Uterus (tissue), 4 donors: ENCODE measurements at places on chromosomes 2 and 18. TPM values are rescaled to one million over a fixed set of nuclear protein-coding genes. Genes with fewer than 3 reads are reported as not detected.

DNA sequence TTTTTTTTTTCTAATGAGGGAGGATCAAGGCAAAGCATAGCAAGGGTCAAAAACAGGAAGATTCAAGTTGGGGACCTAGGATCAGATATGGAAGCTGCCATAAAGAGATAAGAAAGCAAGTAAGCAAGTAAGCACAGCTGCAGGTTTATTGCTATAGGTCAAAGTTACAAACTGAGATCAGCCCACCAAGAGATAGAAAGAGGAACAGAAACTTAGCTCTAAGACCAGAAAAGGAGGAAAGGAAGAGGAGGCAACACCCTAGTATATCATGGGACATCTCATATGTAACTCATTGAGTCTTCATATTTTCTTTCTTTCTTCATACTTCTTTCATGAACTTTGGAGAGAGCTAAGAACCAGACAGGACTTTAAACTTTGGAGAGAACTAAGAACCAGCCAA lies 295.9 kb upstream of the CRIM1 start:
- H3K4me3 ChIP-seq = no peak overlapping the region
- no peaks in the 10 kb centered on the region for H3K36me3 ChIP-seq
- no peak overlapping the region for H3K27ac ChIP-seq

GRCh38 chr2:204840504-204840903 lies 295.2 kb downstream of the PARD3B start:
- H3K36me3 ChIP-seq = no peaks in the 10 kb centered on the region
- H3K27ac ChIP-seq = no peak overlapping the region
- DNase-seq = no peak
- no peaks in the 10 kb centered on the region for H3K27me3 ChIP-seq
- peaks cover 5% of the 10 kb centered on the region for H3K4me1 ChIP-seq
- H3K4me3 ChIP-seq = no peak overlapping the region

- peak; percentile 52 for DNase-seq
- H3K4me1 ChIP-seq = peaks cover 10% of the 10 kb centered on the region
- no peaks in the 10 kb centered on the region for H3K27me3 ChIP-seq
- H3K36me3 ChIP-seq = no peaks in the 10 kb centered on the region
- peak overlapping the region; percentile 88 for H3K27ac ChIP-seq
Observed at GRCh38 chr2:127637725-127638252, 8.2 kb upstream of the GPR17 start.

GRCh38 chr2:215854008-215854407 lies 159.3 kb downstream of the MREG start:
- H3K4me3 ChIP-seq = no peak overlapping the region
- no peak for DNase-seq
- H3K27ac ChIP-seq = no peak overlapping the region

DNA sequence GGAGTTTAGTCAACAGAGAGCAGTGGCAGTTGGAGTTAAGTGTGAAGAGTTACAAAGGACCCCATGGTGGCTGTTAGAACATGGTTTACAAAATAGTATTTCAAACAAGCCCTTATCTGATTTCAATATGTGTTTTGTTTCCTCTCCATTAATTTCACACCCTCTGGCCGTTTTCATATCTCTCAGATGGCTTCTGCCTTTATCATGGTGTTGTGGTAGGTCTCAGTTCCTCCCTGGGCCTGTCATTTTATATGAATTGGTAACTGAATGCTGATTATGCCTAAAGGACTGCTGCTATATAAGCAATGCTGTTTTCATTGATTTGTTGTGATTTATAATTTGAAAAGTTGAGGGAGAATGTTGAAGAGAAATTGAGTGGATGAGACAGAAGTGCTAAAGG lies 686.7 kb downstream of the NYAP2 start:
- H3K4me3 ChIP-seq = no peak overlapping the region
- H3K4me1 ChIP-seq = no peaks in the 10 kb centered on the region
- H3K27ac ChIP-seq = no peak overlapping the region
- H3K27me3 ChIP-seq = no peaks in the 10 kb centered on the region
- DNase-seq = no peak

- no peaks in the 10 kb centered on the region for H3K4me1 ChIP-seq
- DNase-seq = no peak
- no peak overlapping the region for H3K4me3 ChIP-seq
- H3K27me3 ChIP-seq = no peaks in the 10 kb centered on the region
- H3K36me3 ChIP-seq = no peaks in the 10 kb centered on the region
Observed at GRCh38 chr2:15242936-15243461, 318.1 kb downstream of the NBAS start.

- no peak overlapping the region for H3K4me3 ChIP-seq
- H3K27me3 ChIP-seq = no peaks in the 10 kb centered on the region
- no peak for DNase-seq
- peak overlapping the region; percentile 2 for H3K27ac ChIP-seq
Observed at GRCh38 chr18:55489034-55489986, 98.7 kb downstream of the TCF4 start.

GRCh38 chr2:36480028-36480427 lies 117.9 kb downstream of the FEZ2 start:
- no peak for DNase-seq
- H3K27me3 ChIP-seq = no peaks in the 10 kb centered on the region
- H3K27ac ChIP-seq = no peak overlapping the region
- H3K4me3 ChIP-seq = no peak overlapping the region
- H3K4me1 ChIP-seq = peaks cover 5% of the 10 kb centered on the region

DNA sequence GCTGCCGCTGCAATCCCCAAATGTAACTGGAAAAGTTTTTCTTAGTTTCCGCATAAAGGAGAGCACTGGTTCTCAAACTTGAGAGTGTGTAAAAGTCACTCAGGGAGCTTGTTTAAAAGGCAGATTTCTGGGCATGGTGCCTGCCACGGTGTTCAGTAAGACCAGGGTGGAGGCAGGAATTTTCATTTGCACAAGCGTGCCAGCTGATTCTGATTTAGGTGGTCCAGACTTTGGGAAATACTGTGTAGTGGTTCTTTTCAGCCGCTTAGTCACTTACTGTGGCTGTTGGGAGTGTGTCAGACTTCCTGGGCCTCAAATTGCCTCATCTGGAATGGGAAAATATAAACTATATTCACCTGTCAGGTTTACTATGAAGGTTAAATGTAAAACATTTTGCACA lies 788 bp downstream of the ARMC9 start:
- peak overlapping the region; percentile 73 for H3K4me3 ChIP-seq
- H3K4me1 ChIP-seq = peaks cover 4% of the 10 kb centered on the region
- no peaks in the 10 kb centered on the region for H3K27me3 ChIP-seq
- H3K36me3 ChIP-seq = no peaks in the 10 kb centered on the region
- DNase-seq = no peak
- peak overlapping the region; percentile 76 for H3K27ac ChIP-seq

DNA sequence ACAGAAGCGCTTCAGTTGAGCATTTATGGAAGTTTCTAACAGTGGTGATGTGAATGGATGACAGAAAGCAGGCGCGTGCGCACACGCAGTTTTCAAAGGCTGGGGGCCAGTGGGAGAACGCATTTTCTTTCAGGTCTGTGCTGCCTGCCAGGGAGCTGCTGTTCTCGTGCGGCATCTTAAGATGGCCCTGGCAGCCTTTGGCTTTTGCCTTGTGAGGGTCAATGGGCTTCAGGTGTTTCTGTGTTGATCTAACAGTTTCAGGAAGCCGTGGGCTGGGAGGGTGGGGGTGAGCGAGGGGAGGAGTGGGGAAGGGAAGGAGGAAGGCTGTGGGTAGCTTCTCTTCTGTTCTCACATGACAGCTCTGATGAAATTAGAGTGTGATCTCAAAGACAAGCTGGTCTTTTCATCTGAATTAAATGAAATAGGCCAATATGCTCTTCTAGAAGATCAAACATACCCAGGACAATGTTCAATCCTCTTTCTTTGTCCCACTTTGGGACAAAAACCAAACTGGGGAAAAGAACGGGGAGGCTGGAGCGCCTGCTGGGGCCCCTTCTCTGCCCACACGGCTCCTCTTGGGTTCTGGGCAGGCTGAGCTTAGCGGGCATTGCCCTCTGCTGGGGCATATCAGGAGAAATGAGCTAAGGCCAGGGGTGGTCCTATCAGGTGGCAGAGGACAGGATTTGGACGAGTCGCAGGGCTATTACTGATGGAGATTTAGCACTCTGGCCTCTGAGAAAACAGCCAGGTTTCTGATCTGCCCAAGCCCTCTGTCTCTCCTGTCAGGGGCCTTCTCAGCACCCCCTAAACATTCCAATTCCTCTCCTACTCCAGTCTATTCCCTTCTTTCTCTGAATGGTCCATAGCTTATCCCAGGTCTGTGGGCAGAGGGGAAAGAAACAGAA lies 126.2 kb upstream of the LGALSL start:
- H3K4me3 ChIP-seq = no peak overlapping the region
- H3K4me1 ChIP-seq = no peaks in the 10 kb centered on the region
- no peaks in the 10 kb centered on the region for H3K27me3 ChIP-seq
- H3K27ac ChIP-seq = peak overlapping the region; percentile 76
- no peaks in the 10 kb centered on the region for H3K36me3 ChIP-seq

DNA sequence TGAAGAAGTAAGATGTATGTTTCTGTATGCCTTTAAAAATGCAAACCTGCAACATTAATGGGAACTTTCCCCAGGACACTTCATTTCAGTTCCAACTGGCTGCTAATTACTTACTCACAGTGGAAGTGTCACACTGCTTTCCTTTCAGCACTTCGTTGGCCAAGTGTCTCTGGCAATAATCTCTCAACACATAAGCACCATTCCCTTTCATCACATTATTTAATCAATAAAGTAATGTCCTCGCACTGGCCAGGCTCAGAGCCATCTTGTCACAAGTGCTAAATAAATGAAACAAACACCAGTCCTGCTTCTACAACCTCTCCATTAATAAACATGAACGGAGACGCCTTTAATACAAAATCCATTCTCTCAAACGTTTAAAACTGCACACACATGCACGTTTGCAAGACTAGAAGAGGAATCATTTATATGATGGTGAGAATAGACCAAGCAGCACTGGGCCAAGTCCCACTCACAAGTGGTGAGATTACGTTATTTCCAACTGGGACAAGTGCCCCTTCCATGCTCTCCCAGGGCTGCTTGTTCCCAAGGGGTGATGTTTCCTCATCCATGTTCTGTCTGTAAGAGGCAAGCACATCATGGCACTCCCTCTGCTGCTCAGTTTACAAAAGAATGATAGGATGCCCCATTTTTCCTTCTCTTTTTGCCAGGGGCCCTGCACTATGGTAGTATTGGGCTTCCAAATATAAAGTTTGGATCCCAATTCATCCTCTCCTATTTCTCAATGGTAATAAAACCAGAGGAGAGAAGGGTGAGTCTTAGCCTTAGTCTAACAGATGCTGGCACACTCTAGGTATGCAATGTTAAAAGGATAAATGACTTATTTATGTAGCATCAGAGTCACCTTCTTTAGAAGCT lies 56.8 kb upstream of the ETAA1 start:
- H3K27ac ChIP-seq = no peak overlapping the region
- H3K27me3 ChIP-seq = no peaks in the 10 kb centered on the region
- no peak overlapping the region for H3K4me3 ChIP-seq
- no peak for DNase-seq
- no peaks in the 10 kb centered on the region for H3K36me3 ChIP-seq
- no peaks in the 10 kb centered on the region for H3K4me1 ChIP-seq

DNA sequence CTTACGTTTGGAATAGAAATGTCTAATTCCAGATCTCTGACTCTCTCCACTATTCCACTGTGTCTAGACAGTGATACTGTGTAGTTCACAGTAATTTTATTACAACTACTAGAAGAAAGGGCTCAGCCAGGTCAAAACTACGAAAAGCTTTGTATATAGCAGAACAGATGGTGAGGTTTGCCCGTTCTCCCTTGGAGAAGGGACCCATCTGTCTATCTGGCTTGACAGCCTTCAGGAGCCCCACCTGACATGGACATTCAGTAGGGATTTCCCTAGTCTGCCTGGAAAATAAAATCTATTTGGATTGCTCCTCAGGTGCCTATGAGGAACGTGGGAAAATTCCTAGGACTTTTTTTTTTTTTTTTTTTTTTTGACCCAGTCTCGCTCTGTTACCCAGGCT lies 435.4 kb downstream of the NRXN1 start:
- no peak overlapping the region for H3K27ac ChIP-seq
- no peak overlapping the region for H3K4me3 ChIP-seq
- DNase-seq = no peak
- H3K4me1 ChIP-seq = no peaks in the 10 kb centered on the region
- no peaks in the 10 kb centered on the region for H3K36me3 ChIP-seq

DNA sequence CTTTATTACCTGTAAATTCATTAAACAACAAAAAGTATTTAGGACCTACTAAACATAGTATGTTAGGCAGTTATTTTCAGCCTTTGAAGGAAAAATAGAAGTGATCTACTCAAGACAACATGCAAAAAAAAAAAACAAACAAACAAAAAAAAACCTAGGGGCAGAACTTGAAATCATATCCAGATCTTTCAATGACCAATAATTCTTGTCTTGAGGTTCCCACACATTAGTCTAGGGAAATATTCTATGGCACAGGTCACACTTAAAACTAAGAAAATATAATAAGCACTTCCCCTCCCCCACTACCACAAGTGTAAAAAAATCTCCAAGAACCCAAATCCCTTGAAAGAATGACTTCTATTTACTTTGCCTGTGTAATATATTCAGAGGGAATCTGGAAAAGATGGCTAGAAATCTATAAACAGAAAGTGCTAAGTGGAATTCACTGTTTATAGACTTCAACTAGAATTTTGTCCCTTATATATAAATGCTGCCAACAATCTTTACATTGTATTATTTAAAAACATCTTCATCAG lies 3.5 kb downstream of the PELI1 start:
- H3K4me1 ChIP-seq = peaks cover 2% of the 10 kb centered on the region
- H3K4me3 ChIP-seq = no peak overlapping the region
- DNase-seq = no peak
- no peaks in the 10 kb centered on the region for H3K27me3 ChIP-seq

GRCh38 chr2:72154386-72154975 lies 6.8 kb upstream of the CYP26B1 start:
- no peaks in the 10 kb centered on the region for H3K36me3 ChIP-seq
- DNase-seq = no peak
- H3K27ac ChIP-seq = no peak overlapping the region
- no peak overlapping the region for H3K4me3 ChIP-seq
- H3K4me1 ChIP-seq = peaks cover 5% of the 10 kb centered on the region

DNA sequence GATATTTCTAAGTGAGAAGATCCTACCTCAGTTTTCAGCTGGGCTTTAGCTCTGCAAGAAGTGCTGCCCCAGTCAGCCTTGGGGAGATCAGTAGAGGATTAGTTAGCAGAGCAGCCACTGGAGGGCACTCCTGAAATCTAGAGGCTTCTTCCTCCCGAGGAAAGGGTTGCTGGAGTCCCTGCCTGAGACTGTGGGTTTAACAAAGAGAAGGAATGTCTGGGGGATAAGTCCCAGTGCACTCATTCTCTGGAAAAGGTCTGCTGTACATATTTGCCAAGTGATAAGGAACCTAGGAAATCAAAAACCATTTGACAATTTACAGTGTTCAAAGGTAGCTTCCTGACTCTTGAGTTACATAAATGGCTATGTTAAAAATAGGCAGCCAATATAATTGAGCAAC lies 207.2 kb downstream of the SLC8A1 start:
- peak overlapping the region; percentile 78 for H3K27ac ChIP-seq
- no peaks in the 10 kb centered on the region for H3K36me3 ChIP-seq
- H3K27me3 ChIP-seq = no peaks in the 10 kb centered on the region
- peak; percentile 52 for DNase-seq
- H3K4me3 ChIP-seq = no peak overlapping the region

- DNase-seq = no peak
- H3K27ac ChIP-seq = no peak overlapping the region
- no peaks in the 10 kb centered on the region for H3K4me1 ChIP-seq
- no peaks in the 10 kb centered on the region for H3K36me3 ChIP-seq
- H3K4me3 ChIP-seq = no peak overlapping the region
Observed at GRCh38 chr2:142892715-142893114, 15.3 kb downstream of the KYNU start.

GRCh38 chr2:18749912-18750526 lies 160.7 kb upstream of the NT5C1B start:
- H3K36me3 ChIP-seq = no peaks in the 10 kb centered on the region
- DNase-seq = peak; percentile 51

Gene ACP1
- 105 TPM for total RNA-seq

Gene SERPINB2
- total RNA-seq = not detected

Gene HNRNPLL
- total RNA-seq = 100 TPM

Gene IKZF2
- 2.6 TPM for total RNA-seq

Gene GALNT5
- 8.1 TPM for total RNA-seq

Gene RFX8
- total RNA-seq = 0.51 TPM

Gene CPLX4
- not detected for total RNA-seq

Gene STPG4
- total RNA-seq = not detected

Gene CFAP221
- 0.51 TPM for total RNA-seq
